ENCODE measurements at places on chromosomes 4 and X. TPM values are rescaled to one million over a fixed set of nuclear protein-coding genes. Genes with fewer than 3 reads are reported as not detected.
A peak's percentile ranks its signal among the peaks of the same experiment; 100 is the strongest.

The GPM6B gene
- total RNA-seq, result 4.7 TPM

The CDX4 gene
- total RNA-seq, result not detected

The NDNF gene
- 9.0 TPM for total RNA-seq

The GALNT7 gene
- total RNA-seq, result 4.6 TPM

The FREM3 gene
- not detected for total RNA-seq

The FAM9A gene
- total RNA-seq, result not detected

The NWD2 gene
- not detected for total RNA-seq

The MAGEA2B gene
- not detected for total RNA-seq

The FGB gene
- total RNA-seq, result not detected

The MAGEA8 gene
- not detected for total RNA-seq

The APOO gene
- total RNA-seq, result 105 TPM

The SLITRK4 gene
- total RNA-seq, result 0.22 TPM

The MAGEE1 gene
- total RNA-seq, result 2.9 TPM

- no peak for DNase-seq
Measured at GRCh38 chrX:41630091-41630490, 58.7 kb upstream of the GPR34 start.

- DNase-seq, result no peak
Measured at GRCh38 chr4:32958586-32958985, 2238.4 kb downstream of the PCDH7 start.

DNA sequence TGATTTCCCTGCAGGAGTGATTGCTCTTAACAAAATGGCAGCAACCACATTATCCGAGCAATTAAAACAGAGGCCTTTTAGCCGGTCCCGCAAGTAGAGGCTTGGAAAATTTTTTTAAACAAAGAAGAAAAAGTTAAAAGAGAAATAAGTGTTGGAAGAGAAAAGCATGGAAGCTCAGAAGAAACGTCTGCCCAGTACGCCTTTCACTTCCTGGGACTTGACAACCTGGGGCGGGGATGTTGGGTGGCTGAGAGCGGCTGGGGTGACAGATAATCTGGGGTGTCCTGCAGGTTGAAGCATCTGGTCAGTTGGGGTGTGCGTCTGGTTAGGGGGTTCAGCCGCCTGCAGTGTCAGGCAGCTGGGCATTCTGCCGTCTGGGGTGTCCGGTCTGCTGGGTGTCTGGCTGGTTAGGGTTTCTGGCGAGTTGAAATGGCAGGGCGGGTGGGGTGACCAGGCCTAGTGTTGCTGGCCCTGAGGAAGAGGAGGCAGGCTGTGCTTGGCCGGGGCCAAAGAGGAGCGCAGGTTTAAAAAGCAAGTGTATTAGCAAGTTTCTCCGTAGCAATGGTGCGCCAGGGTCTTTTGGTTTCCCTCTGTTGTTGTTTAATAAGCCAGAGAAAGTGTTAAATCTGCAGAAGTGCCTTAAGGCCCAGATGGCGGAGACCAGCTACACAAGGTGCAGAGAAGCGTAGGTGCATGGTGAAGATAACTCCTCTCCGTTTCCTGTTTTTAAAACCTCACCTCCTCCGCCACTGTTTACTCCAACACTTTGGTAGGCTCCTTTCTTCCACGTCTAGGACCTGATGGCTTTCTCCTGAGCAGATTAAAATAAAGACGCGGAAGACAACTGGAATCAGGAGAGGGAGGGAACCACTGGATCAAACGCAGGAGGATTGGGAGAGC, 5.6 kb downstream of the HAND2 start:
- DNase-seq, result peak; percentile 50

DNA sequence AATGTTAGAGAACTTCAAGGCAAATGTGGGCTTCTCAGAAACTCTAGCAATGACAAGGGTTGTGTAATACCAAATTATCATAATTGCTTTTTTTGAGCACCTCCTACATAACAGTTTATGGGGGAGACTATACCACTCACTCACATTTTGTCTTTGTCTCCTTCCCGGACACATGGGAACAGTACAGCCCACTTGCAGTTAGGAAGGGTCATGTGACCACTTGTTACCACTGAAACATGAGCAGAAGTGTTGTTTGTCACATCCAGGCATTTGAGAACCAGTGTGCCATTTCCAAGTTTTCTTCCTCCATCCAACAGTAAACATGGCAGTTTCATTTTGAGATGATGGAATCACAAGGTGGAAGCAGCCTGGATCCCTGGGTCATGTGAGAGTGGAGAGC, 6.9 kb downstream of the MAGEA11 start:
- DNase-seq, result no peak

GRCh38 chr4:174406383-174406782, 115.9 kb downstream of the HPGD start:
- peak; percentile 34 for DNase-seq

DNA sequence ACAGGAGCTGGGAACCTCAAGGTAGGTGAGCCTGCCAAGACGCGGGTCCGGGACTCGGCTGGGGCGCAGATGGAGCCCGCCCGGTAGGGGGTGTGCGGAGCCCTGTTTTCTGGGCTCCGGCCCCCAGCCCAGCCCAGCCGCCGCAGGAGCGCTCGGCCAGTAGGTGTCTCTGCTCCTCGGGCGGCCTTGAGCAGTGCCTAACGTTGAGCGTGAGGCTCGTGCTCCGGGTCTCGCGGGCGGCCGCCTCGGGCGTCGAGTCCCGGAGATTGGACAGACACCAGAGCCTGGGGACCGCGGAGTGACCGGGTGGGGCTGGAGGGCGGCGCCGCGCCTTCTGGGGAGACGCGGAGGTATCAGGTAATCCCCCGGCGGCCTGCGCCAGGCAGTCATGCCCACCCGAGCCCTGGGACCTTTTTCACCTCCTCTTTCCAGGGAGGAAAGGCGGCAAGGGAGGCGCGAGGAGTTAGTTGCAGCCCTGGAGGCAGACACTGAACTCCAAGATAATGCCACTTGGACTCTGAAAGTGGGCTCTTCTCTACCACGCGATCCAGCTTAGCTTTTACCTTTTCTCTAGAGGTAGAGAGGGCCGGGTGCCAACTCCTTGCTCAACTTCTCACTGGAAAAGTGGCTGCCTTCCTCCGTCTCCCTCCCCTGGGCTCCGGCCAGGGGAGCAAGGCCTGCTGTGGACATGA, 14.5 kb upstream of the FGG start:
- DNase-seq, result peak; percentile 57

GRCh38 chr4:74451214-74451661, 6.3 kb downstream of the AREG start:
- DNase-seq, result no peak

GRCh38 chr4:155789982-155790381, 31.2 kb downstream of the GUCY1B1 start:
- no peak for DNase-seq

- DNase-seq, result no peak
Measured at GRCh38 chr4:38802561-38803355, 1.8 kb downstream of the TLR1 start.

GRCh38 chrX:70618467-70618866, 173.8 kb downstream of the DLG3 start:
- no peak for DNase-seq

- no peak for DNase-seq
Measured at GRCh38 chr4:15610855-15611254, 44.3 kb downstream of the FBXL5 start.

DNA sequence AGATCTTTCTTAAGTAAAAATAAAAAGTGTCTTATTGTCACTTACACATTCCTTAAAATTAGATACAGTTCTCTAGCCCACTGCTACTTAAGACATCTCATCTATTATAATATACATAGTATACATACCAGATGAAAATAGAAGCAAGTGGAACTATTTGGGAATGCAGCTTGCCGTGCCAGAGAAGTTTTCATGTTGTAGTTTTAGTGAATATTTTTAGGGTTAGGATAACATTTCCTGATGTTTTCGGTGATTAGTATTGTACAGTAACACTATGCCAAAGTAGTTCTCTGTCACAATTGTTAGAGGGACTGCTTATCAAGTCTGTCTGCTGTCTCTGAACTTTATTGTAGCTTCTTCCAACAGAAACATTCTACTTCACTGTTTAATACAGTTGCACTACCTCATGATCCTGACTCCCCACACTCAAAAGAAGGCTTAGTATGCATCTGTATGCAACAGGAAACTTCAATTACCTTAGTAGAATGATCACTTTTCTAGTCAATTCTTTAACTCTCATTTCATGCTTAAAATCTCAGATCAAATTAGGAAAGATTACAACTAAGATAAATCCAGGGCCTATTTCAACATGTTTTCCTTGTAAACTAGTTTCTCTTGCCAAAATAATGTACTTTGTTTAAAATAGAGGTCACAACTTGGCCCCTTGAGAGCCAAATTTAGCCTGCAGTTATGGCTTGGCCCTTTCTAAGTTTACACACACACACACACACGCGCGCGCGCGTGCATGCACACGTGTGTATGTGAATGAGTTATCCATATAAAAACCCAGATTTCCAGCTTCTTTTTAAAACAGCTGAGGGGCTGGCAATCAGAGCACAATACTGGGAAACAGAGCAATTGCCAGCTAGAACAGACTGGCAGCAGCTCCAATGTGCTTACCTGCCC, 42.3 kb upstream of the SRPX start:
- DNase-seq, result no peak

- DNase-seq, result no peak
Measured at GRCh38 chr4:174575436-174575835, 53.1 kb upstream of the HPGD start.

- DNase-seq, result no peak
Measured at GRCh38 chrX:128287693-128288092, 235.5 kb upstream of the ACTRT1 start.

DNA sequence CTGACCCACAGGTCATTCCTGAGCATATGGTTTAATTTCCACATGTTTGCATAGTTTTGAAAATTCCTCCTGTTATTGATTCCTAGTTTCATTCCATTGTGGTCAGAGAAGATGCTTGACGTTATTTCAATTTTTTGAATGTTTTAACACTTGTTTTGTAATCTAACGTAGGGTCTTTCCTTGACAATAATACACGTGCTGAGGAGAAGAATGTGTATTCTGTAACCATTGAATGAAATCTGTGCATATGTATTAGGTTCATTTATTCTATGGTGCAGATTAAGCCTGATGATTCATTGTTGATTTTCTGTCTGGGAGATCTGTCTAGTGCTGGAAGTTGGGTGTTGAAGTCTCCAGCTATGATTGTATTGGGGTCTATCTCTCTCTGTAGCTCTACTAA, 486.4 kb upstream of the RPS6KA3 start:
- DNase-seq, result no peak

- DNase-seq, result no peak
Measured at GRCh38 chr4:183966371-183966770, 61.3 kb downstream of the STOX2 start.

- peak; percentile 84 for DNase-seq
Measured at GRCh38 chrX:154369449-154370299, 4.8 kb downstream of the FLNA start.

DNA sequence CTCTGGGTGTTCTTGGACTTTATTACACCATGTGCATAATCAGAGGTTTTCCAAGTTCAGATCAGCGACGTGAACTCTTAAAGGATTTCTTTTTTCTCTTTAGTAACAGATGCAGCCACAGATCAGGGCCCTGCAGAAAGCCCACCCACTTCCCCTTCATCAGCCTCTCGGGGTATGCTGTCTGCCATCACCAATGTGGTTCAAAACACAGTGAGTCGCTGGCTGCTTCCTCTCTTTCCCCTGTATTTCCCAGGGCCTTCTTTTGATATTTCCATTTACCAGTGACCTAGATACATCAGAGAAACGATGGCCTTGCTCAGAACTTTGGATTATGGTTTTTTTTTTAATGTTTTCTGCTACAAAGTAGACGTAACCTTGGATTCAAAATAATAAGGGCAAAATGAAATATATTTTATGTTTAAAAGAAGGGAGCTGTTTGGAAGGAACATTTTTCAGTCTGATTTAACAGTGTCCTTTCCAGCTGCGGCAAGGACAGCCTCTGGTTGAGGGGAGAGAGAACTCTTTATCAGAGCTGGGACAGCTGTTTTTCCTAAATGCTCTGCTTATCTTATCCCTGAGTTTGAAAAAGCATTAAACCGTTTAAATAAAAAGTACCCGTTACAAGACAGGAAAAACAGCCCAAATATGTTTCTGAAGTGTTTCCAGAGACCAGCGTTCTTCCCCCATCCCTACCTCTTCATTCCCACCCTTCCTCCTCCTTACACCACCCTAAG, 38.2 kb downstream of the FAM114A1 start:
- no peak for DNase-seq

- DNase-seq, result no peak
Measured at GRCh38 chrX:132169554-132169953, 41.7 kb upstream of the FRMD7 start.

GRCh38 chr4:72338060-72338459, 231.0 kb downstream of the ADAMTS3 start:
- DNase-seq, result no peak

DNA sequence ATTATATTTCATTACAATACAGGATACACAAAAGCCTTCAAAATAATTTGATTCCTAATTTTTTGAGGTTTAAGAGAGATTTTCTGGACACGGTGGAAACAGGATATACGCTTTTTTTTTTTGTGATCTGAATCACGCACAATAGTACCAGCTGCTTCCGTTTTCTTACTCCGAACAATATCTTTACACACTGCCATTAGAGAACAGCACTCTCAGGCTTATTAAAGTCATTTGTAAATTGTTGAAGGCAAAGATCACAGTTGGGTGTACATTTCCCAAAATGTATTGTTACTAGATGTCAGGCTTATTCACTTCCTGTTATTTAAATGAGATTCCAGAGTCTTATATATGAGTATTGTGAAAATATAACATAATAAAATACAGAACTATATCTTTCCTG, 71.5 kb downstream of the TMEM47 start:
- no peak for DNase-seq

DNA sequence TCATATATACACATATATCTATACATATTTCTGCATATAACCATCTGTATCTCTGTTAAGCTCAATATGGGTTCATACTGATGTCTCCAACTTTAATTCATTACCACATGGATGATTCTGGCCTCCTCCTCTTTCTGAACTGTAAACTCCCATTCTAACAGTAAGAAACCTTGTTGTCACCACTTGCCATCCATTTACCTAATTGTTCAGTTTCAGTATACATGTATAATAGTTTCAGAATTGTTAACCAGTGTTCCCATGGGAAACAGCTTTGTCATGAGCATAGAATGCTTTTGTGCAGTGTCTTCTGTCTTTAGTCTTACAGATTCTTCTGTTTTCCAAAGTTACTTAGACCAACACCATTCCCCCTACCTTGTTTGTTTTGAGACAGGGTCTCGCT, 35.9 kb downstream of the SLC9A6 start:
- no peak for DNase-seq

GRCh38 chr4:118797558-118798142, 38.3 kb downstream of the SEC24D start:
- DNase-seq, result no peak

GRCh38 chr4:153541456-153542096, 75.4 kb downstream of the TMEM131L start:
- no peak for DNase-seq
